Common myeloid progenitor, CD34-positive (primary cell): ENCODE measurements at places on chromosomes 7 and 10.

DNA sequence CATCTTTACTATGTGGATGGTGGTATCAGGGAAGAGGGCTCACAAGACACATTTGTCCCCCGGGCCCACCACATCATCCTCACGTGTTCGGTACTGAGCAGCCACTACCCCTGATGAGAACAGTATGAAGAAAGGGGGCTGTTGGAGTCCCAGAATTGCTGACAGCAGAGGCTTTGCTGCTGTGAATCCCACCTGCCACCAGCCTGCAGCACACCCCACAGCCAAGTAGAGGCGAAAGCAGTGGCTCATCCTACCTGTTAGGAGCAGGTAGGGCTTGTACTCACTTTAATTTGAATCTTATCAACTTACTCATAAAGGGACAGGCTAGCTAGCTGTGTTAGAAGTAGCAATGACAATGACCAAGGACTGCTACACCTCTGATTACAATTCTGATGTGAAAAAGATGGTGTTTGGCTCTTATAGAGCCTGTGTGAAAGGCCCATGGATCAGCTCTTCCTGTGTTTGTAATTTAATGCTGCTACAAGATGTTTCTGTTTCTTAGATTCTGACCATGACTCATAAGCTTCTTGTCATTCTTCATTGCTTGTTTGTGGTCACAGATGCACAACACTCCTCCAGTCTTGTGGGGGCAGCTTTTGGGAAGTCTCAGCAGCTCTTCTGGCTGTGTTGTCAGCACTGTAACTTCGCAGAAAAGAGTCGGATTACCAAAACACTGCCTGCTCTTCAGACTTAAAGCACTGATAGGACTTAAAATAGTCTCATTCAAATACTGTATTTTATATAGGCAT is 9.1 kb upstream of the CSGALNACT2 start:
- peak; percentile 84 for DNase-seq

- DNase-seq: no peak
These were observed 4.5 kb downstream of the ZPBP start for GRCh38 chr7:50088463-50089129.

- no peak for DNase-seq
These were observed 131.9 kb downstream of the GRID1 start for GRCh38 chr10:86234541-86235270.

- peak; percentile 14 for DNase-seq
These were observed 536.8 kb upstream of the NRP1 start for GRCh38 chr10:33871061-33871956.

GRCh38 chr7:117194445-117194844 is 128.4 kb downstream of the WNT2 start:
- DNase-seq: no peak

GRCh38 chr10:84991301-84991700 is 662.9 kb downstream of the CCSER2 start:
- no peak for DNase-seq

DNA sequence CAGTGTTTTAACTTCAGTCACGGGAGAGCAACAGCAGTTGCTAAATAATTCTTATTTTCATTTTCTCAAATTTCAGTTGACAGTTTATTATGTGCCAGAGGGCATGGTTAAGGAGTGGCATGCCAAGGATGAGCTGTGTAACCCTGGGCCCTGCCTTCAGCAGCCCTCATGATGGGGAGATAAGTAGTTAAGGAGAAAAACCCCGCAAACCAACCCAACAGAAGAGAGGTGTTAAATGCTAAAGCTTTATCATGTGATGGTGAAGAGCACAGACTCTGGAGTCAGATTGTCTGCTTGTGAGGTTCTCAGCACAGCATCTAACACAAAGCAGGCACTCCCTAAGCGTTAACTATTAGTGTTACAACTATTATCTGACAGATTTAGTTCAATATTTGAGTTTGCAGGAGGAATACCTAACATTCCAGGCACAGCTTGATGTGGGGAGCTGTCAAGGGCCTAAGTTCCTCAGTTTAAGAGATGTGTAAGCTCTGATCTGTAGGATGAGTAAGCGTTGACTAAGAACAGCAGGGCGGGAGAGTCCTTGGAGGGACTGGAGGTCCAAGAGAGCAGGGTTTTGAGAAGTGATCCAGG is 29.6 kb downstream of the STAM start:
- no peak for DNase-seq
